ENCODE measurements at places on chromosomes 7 and 10.

GRCh38 chr10:122117475-122117874, 128.5 kb downstream of the TACC2 start:
- no peak for DNase-seq

GRCh38 chr10:29471544-29471859, 163.3 kb downstream of the SVIL start:
- DNase-seq: no peak

DNA sequence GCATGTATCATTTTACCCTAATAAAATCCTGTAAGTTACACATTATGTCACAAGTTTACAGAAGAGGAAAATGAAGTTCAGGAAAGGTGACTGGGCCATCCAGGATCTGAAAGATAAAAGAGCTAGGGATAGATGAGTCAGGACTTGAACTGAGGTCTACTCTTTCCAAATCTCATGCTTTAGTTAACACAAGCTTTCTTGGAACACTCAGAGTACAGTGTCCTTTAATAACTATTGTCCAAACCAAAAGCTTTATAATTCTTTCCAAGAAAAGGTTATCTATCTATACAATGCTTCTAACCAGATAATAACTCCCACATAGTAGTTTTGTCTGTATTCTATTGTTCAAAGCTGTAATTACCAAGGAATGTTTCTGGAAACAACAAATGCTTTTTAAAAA, 164.6 kb downstream of the LRRN3 start:
- no peak for DNase-seq

DNA sequence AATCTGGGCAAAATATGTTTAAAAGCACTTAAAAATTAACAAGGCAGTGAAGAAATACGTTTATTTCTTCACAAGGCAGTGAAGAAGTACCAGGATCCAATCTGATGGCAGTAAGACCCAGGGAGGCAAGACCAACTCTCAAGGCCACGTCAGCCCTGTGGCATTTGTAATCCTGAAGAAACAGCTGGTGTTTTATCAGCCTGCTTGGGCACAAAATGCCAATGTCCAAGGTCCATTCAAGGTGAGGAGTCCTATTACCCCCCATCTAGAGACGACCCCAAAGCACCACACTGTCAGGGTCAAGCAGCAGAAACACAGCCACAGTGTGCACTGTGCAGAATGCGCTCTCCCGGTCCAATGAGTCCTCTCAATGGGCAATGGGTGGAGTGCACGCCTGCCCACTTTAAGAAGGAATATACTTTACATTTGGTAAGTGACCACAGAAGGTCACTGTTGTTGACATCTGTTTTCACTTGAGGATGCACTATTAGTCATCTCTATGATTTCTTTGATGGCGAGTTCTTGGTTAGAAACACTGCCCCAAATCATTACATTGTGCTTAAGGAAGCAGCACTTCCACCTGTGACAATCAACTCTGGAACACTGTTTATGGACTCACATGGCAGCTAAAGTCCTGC, 12.8 kb downstream of the CPXM2 start:
- no peak for DNase-seq

- DNase-seq: no peak
Measured at GRCh38 chr7:4472728-4473127, 209.4 kb upstream of the FOXK1 start.

DNA sequence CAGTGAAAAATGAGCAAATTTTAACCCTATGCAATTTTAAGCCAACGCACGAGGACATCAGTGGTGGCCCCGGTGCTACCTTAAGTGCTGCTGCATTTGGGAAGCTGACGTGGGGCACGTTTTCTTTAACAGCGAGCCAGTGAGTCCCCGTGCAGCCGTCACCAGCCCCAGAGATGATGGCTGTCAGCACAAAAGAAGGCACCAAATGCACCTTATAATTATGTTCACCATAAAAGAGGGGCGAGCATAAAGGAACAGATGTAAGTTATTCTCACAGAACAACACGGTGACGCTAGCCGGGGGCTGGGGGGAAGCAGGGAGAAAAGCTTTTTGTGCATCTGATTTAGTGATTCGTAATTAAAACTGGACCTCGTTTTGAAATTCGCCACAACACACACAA, 260.1 kb downstream of the DNAJB6 start:
- no peak for DNase-seq

DNA sequence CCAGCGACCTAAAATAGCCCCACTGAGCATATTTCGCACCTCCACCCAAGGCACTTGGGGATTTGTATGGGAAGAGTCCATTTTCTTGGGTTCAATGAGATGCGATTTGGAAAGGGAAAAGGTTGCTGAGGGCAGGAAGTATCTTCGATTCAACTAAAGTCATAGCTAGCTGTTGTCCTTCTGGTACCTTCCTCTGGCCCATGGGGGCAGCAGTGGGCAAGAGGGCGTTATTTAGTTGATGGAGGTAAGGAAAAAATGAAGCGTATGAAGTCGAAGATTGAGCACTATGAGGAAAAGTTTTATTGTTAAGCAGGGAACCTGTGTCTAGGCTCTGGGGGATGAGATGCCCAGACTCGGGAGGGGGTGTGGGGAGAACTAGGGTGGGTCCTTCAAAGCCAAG, 135.4 kb downstream of the EVX1 start:
- DNase-seq: no peak

DNA sequence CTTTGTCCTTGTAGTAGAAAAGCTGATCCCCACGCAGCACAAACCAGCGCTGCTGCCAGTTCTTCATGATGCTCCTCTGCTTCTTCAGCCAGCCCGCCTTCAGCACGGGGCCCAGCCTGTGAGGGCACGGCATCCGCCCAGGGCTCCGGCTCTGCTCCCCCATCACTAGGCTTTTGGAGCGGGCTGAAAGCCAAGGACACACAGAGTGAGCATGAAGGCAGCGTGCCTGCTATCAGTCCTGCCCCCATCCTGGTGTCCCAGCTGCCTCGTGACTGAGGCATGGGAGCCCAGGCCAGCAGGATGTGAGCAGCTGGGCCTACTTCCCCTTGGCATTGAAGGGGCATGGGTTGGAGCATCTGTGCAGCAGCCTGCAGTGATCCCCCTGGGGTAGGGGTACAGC, 21.9 kb downstream of the ARHGAP22 start:
- no peak for DNase-seq

- peak; percentile 84 for DNase-seq
Measured at GRCh38 chr10:48607356-48608278, 2.7 kb upstream of the ARHGAP22 start.

DNA sequence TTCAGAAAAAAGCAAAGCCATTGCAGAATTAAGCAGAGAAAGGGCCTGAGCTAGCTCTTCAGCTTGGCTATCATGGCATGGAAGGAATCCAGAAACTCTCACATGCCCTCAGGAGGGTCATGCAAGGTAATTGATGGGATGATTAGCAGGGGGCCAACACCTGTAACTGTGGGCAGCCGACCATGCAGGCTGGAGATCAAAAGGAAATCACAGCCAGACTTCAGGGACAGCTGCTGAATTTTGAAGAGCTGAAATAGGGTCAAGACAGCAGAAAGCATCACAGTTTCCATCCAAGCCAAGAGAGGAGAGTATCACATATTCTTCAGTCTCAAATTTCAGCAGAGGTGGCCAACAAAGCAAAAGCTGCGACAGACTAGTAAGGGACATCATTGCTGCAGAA, 239.6 kb upstream of the STEAP1 start:
- DNase-seq: no peak

DNA sequence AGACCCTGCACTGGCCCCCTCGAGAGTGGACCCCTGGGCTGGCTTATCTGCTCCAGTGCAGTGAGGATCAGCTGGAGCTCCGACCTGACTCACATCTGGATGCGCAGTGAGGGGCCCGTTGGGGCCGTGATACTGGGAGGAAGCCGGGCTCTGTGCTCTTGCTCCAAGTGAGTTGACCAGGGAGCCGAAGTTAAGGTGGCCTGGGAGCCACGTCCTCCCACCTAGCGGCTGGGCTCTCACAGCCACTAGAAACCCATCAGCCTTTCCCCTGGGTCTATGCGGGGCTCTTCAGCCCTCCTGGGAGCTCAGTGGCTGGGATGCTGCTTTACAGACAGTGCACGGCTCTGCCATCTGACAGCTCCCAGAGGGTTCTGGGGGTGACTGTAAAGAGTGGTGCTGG, 9.1 kb downstream of the ALKBH4 start:
- DNase-seq: no peak

DNA sequence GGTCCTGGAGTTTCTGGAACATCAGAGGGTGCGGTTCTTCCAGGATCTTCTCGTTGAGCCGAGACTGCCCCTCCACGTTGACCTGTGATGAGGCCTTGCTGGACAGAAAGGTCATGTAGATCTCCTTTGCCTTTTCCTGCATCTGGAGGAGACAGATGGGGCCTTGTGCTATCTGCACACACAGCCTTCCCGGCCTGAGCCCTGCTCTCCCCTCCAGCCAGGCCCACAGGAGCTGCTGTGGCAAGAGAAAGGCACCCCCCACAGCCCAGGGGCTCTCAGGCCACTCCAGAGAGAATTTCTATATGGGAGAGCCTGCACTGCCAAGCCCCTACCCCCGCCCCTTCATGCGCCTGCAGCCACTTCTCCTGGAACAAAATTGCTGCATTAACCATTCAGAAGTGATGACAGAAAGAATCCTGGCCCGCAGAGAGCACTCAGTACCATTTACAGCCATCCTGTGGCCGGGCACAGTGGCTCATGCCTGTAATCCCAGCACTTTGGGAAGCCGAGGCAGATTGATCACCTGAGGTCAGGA, 26.9 kb downstream of the RGS10 start:
- DNase-seq: no peak

GRCh38 chr7:124032369-124033094, at the start of gene TMEM229A:
TSS of gene TMEM229A (minus strand) at chr7:124033067. CDS start at chr7:124033003, 64 bp downstream.
- DNase-seq: peak; percentile 21

DNA sequence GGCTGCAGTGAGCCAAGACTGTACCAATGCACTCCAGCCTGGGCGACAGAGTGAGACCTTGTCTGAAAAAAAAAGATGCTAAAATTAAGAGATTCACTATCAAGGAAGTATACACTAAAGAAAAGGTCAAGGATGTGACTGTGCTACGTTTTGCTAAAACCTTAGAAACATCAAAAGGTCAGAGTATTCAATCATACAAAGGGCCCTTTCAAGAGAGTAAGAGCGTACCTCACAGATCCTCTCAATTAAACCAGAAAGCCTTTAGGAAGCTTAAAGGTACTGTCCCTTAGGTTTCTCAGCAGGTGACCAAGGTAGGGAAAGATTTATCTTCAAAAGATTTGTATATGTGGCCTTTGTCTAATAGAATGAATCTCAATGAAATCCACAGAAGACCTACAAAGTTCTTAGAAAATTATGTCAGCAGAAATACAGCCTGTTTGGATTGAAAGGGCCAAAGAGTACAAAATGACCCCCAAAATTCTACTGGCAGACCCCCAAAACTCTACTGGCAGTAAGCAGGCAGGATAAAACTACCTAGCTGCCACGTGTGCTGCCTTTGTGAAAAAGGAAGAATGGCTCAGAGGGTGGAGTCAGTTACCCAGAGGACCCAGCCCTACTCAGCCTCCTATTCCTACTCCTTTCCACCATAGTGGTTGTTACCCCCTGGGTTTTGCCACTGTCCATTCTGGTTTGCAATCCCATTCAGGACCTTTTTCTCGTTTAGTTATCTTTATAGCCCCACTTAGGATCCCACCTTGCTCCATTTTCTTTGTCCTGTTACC, 36.7 kb downstream of the ARHGAP19 start:
- no peak for DNase-seq

- no peak for DNase-seq
Measured at GRCh38 chr7:92671505-92672169, 81.4 kb upstream of the FAM133B start.

- no peak for DNase-seq
Measured at GRCh38 chr7:156892081-156892800, 742 bp downstream of the LMBR1 start.

DNA sequence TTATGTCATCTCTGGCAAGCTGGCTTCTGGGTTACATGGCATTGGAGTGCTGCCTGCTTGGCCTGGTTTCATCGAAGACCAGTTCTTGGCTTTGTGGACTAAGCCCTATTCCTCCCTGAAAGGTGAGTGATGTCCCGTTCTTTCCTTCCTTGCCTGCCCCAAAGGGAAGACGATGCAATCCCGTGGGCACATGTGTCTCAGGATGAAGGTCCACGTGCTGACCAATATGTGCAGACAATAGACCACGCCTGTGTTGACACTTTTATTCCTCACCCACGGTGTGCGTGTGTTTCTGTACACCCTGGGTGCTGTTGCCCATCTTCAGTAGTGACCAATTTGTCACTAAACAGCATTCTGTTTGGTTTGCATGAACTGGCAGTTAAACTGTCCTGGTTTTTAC, 28.6 kb upstream of the SHH start:
- no peak for DNase-seq

DNA sequence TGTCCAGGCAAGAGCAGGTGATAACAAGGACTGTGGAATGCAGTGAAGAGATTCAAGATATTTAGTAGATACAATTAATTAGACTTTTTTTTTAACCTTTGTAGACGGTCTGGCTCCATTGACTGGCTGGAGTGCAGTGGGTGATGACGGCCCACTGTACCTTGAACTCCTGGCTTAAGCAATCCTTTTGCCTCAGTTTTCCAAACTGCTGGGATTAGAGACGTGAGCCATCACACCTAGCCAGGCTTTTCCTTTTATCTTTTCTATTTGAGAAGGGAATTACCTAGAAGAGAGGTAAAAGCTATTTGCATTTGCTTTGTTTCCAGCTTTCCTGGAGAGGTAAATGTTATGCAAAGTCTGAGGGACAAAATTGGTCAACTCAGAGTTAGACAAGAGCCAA, 213.0 kb upstream of the MAGI2 start:
- no peak for DNase-seq

GRCh38 chr10:101071267-101071884, 9.6 kb downstream of the KAZALD1 start:
- DNase-seq: no peak

DNA sequence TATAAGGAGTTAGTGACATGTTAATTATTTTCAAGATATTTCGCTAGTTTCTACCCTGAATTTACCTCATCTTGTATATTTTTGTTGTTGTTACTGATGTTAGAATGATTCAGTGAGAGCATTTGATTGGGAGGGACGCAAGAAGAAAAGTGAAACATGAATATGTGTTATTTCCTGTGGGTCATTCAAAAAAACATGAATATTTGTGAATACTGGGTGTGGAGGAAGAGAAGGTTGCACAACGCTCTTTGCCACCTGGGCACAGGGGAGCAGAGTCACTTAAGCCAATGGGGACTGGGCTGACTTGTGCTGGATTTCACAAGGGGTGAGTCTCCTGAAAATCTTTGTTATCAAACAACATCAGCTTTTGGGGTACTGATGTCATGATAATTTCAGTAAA, 39.5 kb downstream of the AGK start:
- no peak for DNase-seq

DNA sequence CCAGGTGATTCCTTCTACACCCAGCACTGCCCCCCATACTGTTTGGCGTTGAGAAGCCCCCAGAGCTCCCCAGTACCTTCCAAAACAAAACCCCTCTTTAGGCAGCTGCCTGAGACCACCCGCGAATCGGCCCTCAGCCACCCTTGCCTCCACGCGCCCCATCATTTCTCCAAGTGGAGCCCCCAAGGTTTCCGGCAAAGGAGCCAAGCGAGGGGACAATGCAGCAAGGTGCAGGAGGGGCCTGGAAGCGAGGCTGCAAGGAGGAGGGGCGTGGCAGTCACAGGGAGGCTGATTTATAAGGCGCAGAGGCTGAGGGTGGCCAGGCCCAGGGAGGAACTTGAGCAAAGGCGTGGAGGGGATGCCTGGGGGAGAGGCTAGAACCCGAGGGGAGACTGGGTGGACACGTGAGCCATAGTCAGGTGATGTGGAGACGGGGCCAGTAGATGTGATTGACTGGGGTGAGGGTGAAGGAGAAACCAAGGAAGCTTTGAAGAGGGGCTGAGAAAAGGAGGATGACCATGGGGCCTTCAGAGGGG, 16.2 kb downstream of the SLC29A3 start:
- DNase-seq: no peak

- no peak for DNase-seq
Measured at GRCh38 chr10:29344073-29344820, 55.4 kb downstream of the LYZL1 start.

All from DMS153 (cell line).